ENCODE measurements at places on chromosomes 13 and 19.
A peak's percentile ranks its signal among the peaks of the same experiment; 100 is the strongest.

DNA sequence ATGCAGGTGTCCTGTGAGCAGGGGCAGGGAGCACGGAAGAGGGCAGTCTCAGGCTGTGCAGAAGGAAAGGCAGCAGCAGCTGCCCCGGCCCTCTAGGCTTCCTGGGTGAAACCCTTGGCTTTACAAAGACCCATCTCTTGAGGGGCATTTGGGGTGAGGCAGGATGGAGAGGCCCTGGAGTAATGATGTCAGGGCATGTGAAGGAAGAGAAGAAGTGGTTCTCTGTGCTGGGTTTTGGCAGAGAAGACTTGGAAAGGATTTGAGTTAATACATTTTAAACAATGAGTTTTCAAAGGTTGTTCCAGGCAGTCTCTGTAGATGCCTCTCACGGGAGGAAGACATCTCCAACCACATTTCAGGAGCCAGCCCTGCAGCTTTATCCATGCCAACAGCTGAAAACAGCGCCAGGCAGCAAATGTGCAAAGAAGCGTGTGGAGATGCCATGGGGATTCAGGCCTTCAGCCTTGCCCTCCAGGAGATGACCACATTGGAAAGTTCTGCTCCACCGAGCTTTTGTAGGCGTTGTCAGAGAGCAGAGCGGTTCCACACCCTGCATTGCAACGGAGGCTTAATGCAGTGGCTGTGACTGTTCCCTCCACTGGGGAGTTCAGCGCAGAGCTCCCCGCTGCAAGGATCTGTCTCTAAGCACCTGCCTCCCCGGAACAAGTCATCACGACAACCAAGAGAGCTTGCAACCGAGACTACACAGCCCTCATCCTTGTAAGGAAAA lies 322.8 kb downstream of the UQCRFS1 start:
- no peak for DNase-seq

DNA sequence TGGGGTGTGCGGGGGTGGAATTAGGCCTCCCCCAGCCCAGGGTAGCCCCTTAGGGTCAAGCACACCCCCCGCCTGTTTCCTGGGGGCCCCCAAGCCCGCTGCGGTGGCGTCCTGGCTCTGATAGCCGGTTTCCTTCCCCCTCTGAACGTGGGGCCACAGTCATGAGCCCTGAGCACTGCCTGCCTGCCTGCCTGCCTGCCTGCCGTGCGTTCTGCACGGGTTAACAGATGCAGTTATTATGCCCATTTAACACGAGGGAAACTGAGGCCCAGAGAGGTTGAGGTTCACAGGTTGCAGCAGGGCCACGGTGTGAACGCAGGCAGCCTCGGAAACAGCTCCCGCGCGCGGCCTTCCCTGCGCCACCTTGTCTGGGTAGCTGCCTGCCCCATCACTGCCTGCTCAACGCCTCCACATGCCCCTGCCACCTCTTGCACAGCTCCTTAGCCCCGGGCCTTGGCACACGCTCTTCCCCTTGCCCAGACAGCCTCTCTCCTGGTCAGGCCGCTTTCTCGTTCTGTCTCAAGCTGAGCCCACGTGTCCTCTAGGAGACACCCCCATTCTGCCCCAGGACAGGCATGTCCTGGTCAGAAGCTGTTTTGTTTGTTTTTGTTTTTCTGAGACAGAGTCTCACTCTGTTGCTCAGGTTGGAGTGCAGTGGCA lies 1.2 kb upstream of the GAMT start:
- DNase-seq = no peak

GRCh38 chr13:71017607-71018006 lies 849.4 kb downstream of the DACH1 start:
- DNase-seq = no peak

- DNase-seq = no peak
Measured at GRCh38 chr13:98427331-98427995, 149.4 kb downstream of the STK24 start.

DNA sequence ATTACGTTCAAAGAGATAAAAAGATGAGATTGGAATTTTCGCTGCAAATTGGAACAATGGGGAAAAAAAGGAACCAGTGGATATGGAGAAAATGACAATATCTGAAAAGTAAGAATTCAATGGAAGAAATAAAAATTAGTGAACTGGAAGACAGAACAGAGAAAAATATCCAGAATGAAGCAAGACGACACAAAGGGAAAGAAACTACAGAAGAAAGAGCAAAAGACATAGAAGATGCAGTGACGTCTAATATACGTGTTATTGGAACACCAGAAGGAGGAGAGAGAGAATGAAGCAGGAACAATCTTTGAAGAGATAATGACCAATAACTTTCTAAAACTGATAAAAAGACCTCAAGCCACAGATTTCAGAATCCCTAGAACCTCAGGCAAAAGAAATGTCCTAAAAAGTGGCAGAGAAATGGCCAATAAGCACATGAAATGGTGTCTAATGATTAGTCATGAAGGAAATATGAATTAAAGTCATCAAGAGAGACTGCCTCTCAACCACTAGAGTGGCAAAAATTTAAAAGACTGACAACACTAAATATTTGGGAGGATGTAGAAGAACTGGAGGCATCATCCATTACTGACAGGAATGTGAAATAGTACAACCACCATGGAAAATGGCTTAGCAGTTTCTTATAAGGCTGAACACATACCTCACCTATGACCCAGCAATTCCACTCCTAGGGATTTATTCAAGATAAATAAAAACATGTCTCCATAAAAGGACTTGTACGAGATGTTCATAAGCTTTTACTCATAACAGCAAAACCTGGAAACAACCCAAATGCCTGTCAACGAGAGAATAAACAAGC lies 56.5 kb downstream of the GADD45B start:
- DNase-seq = peak; percentile 81

- DNase-seq = no peak
Measured at GRCh38 chr13:110136660-110137585, 170.0 kb downstream of the COL4A1 start.

DNA sequence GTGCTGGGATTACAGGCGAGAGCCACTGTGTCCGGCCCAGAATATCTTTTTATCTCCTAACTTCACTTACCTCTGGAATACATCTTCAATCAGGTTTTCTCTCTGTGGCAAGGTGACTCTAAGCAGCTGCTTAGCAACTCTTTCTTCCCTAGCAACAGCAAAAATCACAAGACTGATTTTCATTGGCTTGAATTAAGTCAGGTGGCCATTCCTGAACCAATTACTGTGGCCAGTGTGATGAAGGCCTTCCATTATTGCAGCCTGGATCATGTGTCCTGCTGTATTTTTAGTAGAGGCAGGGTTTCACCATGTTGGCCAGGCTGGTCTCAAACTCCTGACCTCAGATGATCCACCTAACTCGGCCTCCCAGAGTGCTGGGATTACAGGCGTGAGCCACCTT lies 9.0 kb upstream of the LTBP4 start:
- DNase-seq = peak; percentile 68

DNA sequence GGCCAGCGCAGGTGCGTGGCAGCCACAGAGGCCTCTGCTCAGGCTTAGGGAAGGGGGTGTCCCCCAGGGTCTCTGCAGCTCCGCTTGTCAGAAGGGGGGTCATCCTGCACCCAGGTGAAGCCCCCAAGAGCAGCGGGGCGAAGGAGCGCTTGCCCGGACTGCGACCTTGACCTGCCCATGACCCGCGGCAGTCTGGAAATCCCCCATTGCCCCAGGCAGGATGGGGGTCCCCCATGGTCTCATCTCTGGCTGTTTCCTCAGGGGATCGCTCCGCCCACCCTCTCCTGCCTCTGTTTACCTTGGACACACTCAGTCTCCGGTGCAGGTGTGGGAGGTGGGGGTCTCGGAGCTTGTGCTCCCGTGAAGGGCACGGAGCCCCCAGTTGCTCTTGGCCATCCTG lies 82.7 kb downstream of the KDM4B start:
- DNase-seq = no peak

- peak; percentile 36 for DNase-seq
Measured at GRCh38 chr19:6023085-6023682, 45.2 kb upstream of the RANBP3 start.

- DNase-seq = no peak
Measured at GRCh38 chr13:42532561-42533335, 41.2 kb upstream of the TNFSF11 start.

DNA sequence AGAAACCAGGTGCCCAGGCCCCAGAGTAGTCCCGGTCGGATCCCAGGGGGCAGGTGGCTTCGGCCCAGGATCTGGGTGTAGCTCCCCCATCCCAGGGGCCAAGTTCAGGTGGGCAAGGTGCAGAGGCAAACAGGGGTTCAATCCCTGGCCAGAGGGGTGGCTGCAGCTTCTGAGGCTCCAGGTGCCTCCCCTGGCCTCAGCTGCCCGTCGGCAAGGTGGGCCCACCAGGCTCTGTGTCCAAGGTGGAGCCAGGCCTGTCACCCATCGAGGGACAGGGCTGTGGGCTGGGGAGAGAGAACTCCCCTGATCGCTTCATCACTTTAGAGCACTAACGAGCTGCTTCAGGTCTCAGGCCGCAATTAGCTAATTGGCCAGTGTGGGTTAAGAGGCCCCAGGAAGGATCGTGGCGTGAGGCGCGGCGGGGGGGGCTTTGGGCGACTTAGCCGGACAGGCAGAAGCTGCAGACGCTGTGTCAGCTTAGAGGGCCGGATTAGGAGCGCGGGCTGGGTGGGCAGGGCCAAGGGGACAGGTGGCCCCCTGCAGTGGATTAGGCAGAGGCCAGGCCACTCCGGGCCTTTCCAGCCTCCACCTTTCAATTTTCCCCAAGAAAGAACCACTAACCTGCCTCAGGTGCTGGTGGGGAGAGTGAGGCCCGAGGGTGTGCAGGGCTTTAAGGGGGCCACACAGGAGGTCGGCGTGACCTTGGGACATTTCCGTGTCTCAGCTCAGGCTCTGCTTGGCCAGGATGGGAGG lies 2.8 kb upstream of the RAX2 start:
- DNase-seq = no peak

DNA sequence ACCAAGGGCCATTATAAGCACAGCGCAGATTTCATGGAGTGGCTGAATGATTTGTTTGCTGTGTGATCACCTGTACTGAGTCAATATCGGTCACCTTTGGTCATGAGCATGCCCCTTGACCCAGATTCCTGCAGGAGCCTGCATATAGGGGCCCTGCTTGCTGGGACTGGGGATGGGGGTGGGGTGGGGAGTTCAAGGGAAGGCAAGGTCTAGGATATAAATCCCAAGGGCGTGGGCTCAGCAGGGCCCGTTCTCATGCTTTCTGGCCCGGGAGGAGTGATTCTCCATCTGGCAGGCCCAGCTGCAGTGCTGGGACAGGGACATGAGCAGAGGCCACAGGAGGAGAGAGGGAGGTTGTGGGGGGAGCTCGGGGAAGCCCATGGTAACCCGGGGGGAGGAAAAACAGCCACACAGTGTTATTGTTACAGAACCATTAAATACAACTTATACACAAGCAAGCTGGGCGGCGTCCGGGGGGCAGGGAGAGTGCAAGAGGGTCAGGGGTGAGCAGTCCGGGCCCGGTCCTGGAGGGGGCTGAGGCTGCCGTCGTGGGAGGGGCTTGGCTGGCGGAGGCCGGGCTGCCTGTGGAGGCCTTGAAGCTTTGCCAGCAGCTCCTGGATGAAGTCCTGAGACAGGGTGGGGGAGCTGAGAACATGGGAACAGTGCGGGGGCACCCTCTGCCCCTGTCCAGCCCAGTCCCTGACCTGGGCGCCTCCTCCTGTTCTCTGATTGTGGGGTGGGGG lies 5.2 kb downstream of the PPP1R14A start:
- DNase-seq = peak; percentile 43

DNA sequence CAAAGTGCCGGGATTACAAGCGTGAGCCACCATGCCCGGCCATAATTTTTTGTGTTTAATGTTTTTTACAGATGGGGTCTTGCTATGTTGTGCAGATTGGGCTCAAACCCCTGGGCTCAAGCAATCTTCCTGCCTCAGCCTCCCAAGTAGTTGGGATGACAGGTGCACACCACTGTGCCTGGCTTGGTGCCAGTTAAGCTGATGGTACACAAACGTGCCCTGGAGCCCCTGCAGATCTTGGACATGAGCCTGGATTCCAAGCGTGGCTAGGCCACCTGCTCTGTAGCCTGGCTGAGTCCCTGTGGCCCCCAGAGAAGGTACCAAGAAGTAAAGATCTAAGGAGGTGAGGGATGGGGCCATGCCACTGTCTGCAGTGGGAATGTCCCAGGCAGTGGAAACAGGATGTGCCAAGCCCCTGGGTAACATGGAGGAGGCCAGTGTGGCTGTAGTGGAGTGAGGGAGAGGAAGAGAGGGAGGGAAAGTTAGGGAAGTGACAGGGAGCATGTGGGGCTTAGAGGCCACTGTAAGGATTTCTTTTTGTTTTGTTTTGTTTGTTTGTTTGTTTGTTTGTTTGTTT lies 7.0 kb downstream of the PRODH2 start:
- no peak for DNase-seq

DNA sequence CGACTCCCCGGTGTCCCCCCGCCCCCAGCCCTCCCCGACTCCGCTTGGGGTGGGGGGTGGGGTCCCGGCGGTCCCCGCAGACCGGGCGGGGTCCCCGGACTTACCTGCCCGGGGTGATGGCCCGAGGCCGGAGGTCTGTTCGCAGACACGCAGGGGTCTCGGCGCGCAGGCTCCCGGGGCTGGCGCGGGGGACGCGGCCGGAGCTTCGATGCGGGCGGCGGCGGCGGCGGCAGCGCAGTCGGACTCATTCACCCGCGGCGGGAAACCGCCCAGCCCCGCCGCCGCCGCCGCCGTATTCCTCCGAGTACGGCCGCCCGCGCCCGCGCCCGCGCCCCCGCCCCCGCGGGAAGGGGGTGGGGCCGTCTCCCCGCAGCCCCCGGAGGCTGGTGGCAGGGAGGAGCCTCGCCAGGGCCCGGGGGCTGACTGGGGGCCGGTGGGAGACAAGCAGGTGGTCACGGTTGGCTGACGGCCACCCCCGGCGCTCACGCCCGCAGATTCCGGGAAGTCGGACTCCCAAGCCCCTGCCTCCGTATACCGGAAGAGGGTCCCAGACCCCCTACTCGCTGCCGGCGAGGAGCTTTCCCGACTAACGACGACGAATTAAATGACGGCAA lies at the start of gene C2CD4C:
Gene C2CD4C, minus strand, starts transcription at position 246 of the 614 bp plus-strand sequence. CDS start 786 bp downstream, outside the sequence.
- no peak for DNase-seq

Data from astrocyte of the spinal cord (primary cell).